Bronchial epithelial cell (primary cell): ENCODE measurements at places on chromosomes 5 and 9. TPM values are rescaled to one million over a fixed set of nuclear protein-coding genes. Genes with fewer than 3 reads are reported as not detected.

FBXW5 gene
- total RNA-seq = 162 TPM in 2 replicates

GRCh38 chr9:133477992-133478850, 678 bp downstream of the SLC2A6 start:
- peak; percentile 23 for DNase-seq

ANKRD34B gene
- total RNA-seq = not detected in 2 replicates

PNPLA7 gene
- 0.26 TPM in 2 replicates for total RNA-seq

GRCh38 chr9:128298535-128299482, 22.7 kb downstream of the SWI5 start:
- peak; percentile 35 for DNase-seq

GRCh38 chr9:109256336-109256735, 64.5 kb downstream of the EPB41L4B start:
- DNase-seq = no peak

GRCh38 chr5:141992349-141992963, 20.4 kb downstream of the GNPDA1 start:
- DNase-seq = peak; percentile 62

- no peak for DNase-seq
Observed at GRCh38 chr9:70177121-70177520, 81.7 kb upstream of the SMC5 start.

DNA sequence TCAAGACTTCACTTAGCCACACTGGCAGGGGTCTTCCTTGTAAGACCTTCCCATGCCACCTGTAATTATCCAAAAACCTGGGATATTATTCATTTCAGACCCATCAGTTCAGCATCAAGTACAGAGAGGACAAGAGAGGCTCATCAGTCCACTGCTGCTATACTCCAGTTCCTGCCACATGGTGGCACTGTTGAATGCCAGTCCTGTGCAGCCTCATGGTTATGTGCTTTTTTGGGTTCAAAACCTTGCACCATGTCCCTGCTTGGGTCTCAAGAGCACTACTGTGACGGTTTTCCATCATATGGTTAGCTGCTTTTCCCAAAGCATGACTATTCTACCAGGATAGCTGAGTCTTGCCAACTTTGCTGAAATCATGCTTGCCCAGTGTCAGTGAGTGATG, 8.5 kb downstream of the PTGS1 start:
- no peak for DNase-seq

HBEGF gene
- total RNA-seq = 23.8 and 76.6 TPM in 2 replicates

DNA sequence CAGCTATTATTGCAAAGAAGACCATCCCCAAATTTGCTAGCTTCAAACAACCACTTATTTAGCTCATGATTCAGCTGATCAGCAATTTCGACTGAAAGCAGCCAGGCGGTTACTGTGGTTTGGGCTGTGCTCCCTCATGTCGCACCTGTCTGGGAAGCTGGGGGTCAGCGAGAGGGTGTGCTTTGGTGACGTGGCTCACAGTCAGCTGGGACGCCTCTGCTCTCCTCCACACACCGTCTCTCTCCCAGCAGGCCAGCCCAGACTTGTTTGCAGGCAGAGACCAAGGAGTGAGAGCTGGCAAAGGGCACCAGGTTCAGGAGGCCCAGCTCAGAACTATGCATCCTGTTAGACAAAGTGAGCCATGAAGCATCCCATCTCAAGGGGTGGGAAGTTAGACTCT, 140.9 kb downstream of the SYK start:
- DNase-seq = peak; percentile 100

MYMK gene
- not detected in 2 replicates for total RNA-seq

PCDHB15 gene
- total RNA-seq = under 0.01 and 0.51 TPM in 2 replicates

C5orf58 gene
- not detected in 2 replicates for total RNA-seq
